Activated T-helper 1 cell treated with Interleukin-2 at 50 U/mL for 16 hours (primary cell): ENCODE measurements at places on chromosomes 12 and 14.
A peak's percentile ranks its signal among the peaks of the same experiment; 100 is the strongest.

- no peak for DNase-seq
Measured at GRCh38 chr14:40903709-40904108, 703.0 kb upstream of the LRFN5 start.

GRCh38 chr12:86735851-86736250 lies 479.7 kb upstream of the MGAT4C start:
- DNase-seq: no peak

GRCh38 chr12:98990648-98991047 lies 345.6 kb downstream of the APAF1 start:
- no peak for DNase-seq

- no peak for DNase-seq
Measured at GRCh38 chr14:52446355-52446754, 106.0 kb downstream of the TXNDC16 start.

- no peak for DNase-seq
Measured at GRCh38 chr12:102917026-102917787, at the start of gene PAH. Gene PAH (minus strand): TSS chr12:102917244. CDS start chr12:102917130, 114 bp downstream.

DNA sequence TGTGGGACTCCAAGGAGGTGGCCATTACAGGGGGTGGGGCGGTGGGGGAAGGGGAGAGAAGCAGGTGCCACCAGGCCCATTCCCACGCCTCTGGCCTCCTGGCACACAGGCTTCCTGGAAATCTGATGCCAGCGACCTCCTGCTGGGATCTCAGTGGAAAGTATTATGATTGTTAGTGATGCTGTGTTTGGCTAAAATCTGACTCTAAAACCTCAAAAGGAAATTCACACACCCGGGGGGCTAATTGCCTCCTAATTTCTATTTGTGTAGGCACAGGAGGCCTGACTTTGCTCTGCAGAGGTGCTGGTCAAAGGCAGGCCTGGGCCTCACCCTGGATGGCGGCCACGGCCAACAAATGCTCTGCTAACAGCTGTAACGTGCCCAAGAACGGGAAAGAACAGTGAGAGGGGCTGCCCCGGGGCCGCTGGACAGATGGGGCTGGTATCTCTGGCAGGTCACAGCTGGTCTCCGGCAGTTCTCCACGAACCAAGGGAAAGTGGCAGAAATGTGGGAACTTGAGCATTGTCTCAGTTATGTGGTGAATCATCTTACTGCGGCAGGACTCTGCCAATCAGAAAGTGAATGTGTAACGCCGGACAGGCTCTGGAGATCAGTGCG lies 14.3 kb downstream of the FAM181A start:
- no peak for DNase-seq

DNA sequence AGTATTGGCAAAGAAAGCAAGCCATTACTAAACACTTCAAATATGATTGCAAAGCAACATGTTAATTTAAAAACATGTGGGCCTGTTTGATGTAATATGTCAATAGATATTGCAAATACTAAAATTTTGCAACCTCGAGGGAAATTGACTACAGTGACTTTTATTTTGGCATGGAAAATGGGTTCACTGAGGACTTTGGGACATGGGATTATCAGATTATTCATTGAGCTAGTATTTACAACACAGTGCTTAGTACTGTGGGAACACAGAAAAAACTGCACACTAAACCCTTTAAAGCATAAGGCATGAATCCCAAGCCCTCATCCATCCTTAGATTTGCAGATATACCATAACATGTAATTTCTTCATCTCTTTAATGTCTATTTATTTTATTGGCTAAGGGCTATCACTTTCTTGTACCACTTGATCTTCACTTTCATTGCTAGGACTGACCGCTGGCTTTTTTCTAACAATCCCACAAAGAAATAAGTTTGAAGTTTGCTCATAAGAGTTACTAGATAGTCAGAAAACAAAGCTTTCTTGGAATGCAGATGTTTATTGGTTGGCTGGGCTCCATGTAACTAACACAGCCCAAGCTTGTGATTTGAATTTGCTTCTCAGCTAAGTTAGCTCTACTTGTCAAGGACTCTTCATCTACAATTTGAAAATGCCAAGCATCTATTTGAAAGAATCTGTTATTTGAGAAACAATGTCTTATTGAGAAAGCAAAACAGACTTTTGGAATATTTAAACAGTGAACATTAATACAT lies 48.7 kb downstream of the PPFIBP1 start:
- DNase-seq: no peak

- DNase-seq: no peak
Measured at GRCh38 chr14:102828151-102828550, 50.9 kb downstream of the TRAF3 start.

DNA sequence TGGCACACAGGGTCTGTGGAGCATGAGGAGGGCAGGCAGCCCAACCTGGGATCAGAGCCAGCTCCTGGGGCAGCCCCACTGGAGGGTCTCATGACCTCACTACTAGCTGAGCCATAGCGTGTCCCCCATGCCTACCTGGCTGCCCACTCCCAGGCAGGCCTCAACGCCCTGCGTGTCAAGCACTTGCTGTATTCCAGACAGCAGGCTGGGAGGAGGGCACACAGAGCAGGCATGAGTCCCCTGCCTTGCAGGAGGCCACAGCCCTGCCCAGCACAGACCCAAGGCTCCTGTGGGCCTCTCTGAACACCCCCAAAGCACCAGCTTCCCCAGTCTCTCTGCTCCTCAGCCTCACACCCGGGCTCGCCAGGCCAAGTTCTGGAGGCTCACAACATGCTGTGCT lies 64.0 kb downstream of the IQSEC3 start:
- DNase-seq: no peak

GRCh38 chr12:47068539-47068938 lies 10.9 kb upstream of the PCED1B start:
- DNase-seq: no peak

DNA sequence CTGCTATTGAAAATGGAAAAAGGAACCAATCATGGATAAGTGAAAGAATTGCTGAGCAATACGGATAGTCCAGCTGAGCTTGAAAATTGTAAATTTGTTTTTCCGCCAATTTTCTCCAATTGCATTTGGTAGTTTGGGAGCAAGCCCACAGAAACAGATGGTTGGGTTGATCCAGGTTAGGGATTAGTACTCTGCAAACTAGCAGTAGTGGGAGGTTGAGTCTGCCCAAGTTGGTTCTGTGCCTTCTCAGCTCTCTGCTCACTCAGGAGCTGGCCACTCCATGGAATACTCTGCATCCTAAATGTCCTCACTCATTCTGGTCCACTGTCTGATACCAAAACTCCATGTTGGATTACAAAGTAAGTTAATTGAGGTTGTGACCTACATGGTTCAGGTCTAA lies 361.1 kb upstream of the ATP2B1 start:
- DNase-seq: no peak

GRCh38 chr12:106107566-106107965 lies 31.2 kb downstream of the NUAK1 start:
- no peak for DNase-seq

DNA sequence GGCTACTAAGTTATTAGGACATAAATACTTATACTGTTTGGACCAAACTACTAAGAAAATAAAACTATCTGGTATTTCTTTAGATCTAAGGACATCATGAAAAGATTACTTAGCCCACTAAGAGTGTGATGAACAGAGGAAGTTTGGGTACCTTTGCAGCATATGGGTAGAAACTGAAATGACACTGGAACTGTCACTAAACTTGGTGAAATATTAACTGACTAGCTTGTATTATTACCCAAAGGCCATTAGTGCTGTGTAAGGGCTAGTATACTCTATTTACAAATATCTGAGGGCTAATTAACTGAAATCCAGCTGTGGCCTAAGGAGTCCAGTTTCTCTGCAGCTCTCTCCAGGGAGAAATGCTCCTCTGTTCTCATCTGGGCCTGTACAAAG lies 45.5 kb downstream of the PAWR start:
- DNase-seq: no peak

- no peak for DNase-seq
Measured at GRCh38 chr12:108039794-108040193, 89.3 kb upstream of the WSCD2 start.

DNA sequence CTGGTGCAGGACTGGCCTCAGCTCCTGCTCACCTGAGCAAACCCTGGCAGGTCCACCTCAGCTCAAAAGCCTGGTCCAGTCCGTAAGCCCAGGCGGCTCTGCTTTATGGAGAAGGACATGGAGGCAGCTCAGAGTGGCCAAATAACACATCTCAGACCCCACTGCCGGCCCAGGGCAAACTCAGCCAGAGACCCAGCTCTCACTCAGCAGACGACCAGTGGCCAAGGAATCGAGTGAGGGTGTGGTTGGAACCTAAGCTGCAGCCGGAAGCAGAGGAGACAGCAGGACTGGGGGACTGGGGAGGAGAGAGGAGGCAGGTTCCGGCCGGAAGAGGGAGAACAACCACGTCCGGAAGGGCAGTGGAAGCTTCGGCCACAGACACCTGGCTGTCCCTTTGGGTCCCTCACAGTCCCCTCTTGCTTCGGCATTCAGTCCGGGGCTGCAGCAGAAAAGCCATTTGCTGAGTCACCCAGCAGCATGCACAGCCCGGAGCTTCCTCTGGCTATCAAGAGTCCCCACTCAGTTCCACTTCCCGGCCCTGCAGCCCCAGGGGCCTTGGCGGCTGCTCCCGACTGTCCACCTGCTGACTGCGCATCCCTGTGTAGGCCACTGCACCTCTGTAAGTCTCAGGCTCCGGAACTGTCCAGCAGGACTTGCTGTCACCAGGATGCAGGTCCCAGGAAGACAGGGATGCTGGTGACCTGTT lies 104.0 kb downstream of the CALM1 start:
- no peak for DNase-seq

GRCh38 chr14:96098309-96098998 lies 59.3 kb downstream of the C14orf132 start:
- no peak for DNase-seq

GRCh38 chr14:50559990-50560930 lies at the start of gene ATL1:
Gene ATL1 (plus strand): TSS chr14:50560145. CDS start chr14:50560266, 121 bp downstream.
- peak; percentile 4 for DNase-seq

DNA sequence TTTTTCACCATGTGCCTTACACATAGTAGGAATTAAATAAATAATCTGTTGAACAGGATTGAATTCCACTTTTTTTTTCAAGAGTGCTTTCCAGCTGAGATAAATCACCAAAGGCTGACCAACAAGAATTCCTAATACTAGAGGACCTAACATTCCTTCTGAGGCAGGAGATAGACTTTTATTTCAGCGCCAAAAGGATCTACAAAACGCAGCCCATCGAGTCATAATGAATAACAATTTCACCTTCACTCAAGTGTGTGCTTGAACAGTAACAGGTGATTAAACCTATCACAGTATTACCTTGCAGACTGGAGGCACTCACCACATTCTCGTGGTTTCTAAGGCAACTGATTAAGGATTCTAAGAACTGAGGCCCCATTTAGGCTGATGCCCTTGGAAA lies 224.3 kb upstream of the ATP2B1 start:
- no peak for DNase-seq

DNA sequence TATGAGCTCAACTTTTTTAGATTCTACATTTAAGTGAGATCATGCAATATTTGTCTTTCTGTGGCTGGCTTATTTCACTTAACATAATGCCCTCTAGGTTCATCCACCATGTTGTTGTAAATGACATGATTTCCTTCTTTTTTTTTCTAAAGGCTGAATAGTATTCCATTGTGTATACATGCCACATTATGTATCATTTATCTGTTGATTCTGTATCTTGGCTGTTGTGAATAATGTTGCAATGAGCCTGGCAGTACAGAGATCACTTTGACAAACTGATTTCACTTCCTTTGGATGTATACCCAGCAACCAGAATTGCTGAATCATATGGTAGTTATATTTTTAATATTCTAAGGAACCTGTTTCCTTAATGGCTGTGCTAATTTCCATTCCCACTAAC lies 19.1 kb downstream of the FBXW8 start:
- DNase-seq: no peak

DNA sequence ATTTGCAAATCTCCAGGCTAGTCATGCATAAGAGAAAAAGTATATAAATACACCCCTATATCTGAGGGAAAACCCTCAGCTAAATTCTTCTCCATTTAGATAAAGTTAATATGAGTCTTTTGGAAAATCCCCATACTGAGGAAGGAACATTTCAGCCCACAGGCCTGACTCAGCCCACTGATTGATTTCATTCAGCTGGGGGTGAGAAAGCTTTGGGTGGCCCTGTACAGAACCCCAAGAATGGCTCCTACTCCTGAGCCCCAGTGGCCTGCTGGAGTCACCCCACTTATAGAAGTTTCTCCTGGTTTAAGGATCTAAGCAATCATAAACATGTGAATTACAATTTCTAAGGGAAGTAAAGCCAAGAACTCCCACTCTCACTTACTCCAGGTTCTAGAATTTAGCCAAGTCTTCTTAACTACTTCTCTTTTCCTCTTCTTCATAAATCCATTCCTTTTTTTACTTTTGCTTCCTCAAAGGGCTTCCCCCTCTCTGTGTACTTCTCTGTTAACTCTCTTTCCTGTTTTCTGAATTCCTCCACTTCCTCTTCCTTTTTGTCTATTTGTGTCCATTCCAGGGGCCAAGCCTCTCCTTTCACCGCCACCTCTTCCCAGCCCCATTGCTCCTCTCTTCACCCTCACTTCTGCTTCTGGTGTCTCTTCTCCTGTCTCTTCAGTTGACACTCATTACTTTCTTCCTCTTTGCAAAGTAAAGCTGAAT lies 21.0 kb downstream of the RTN1 start:
- no peak for DNase-seq

GRCh38 chr14:55285048-55285652 lies 13.9 kb downstream of the FBXO34 start:
- no peak for DNase-seq

DNA sequence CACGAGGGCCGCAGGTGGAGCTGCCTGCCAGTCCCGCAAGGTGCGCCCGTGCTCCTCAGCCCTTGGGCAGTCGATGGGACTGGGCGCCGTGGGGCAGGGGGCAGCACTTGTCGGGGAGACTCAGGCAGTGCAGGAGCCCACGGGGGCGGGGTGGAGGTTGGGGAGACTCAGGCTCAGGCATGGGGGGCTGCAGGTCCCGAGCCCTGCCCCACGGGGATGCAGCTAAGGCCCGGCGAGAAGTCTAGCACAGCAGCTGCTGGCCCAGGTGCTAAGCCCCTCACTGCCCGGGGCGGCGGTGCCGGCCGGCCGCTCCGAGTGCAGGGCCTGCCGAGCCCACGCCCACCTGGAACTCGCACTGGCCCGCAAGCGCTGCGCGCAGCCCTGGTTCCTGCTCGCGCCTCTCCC lies 39.2 kb upstream of the P2RX7 start:
- no peak for DNase-seq

DNA sequence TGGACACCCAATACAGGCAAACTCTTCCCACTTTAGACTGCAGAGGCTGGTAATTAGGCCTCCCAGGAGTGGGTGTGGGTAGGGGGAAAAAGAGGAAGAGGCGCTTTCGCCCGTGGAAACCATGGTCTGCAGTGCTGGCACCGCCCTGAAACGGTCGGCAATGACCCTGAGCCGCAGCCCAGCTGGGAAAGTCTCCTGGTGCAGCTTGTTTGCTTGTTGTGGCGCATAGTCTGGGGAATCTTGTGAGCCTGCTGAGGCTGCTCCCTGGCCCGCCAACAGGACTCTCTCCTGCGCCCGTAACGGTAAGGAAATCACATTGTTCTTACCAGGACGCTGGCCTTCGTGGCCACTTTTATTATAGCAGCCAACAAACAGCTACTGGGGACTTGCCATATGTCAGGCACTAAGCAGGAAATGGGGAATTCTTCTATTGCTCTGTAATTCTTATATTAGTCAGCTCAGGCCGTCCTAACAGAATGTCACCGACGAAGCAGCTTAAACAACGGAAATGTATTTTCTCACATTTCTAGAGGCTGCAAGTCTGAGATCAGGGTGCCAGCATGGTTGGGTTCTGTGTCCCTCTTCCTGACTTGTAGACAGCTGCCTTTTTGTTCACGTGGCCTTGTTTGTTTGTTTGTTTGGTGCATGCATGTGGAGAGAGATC lies 52.5 kb upstream of the RIN3 start:
- DNase-seq: no peak

GRCh38 chr12:49604856-49605255 lies 583 bp downstream of the FAM186B start:
- no peak for DNase-seq

GRCh38 chr14:101810897-101811621 lies 49.5 kb downstream of the PPP2R5C start:
- DNase-seq: no peak
